ENCODE measurements at places on chromosomes 4 and X. TPM values are rescaled to one million over a fixed set of nuclear protein-coding genes. Genes with fewer than 3 reads are reported as not detected.

Gene GRIA2
- not detected for total RNA-seq

Gene ABCG2
- total RNA-seq: under 0.01 TPM

Gene NR3C2
- total RNA-seq: 0.77 TPM

Gene PNMA6F
- not detected for total RNA-seq

Gene ZIC3
- total RNA-seq: not detected

Gene ASMT
- under 0.01 TPM for total RNA-seq

Gene RBM46
- total RNA-seq: 0.53 TPM
